ENCODE measurements at places on chromosomes 1 and 21.

DNA sequence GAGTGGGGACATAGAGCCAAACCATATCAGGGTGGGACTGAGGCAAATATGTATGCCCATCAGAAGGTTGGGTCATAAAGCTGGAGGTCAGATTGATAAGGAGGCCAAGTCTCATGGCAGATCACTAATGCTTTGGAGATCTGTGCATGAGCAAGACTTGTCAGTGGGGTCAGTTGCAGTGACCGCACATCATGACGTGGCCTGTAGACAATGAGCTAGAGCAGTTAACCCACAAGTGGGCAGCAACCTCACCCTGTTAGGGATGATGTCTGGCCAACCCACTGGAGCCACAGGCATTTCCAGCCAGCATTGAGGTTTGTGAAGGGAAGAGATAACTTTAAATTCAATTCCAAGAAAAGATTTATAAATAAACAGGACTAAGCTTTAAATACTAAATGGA lies 66.7 kb downstream of the XCL1 start:
- DNase-seq = no peak

GRCh38 chr1:18182398-18183160 lies 75.0 kb downstream of the IGSF21 start:
- no peak for DNase-seq

GRCh38 chr1:240508201-240508600 lies 103.8 kb downstream of the GREM2 start:
- DNase-seq = no peak

GRCh38 chr1:66282891-66283621 lies 250.9 kb upstream of the SGIP1 start:
- no peak for DNase-seq
